ENCODE measurements at places on chromosomes 16 and 17. TPM values are rescaled to one million over a fixed set of nuclear protein-coding genes. Genes with fewer than 3 reads are reported as not detected.

The DHX58 gene
- total RNA-seq: 0.42 TPM

The SCPEP1 gene
- 46.9 TPM for total RNA-seq

The MEFV gene
- total RNA-seq: not detected

The RNF157 gene
- total RNA-seq: 17.8 TPM

The TBC1D3B gene
- total RNA-seq: 37.3 TPM

The WFDC1 gene
- 0.93 TPM for total RNA-seq

The SLC47A2 gene
- total RNA-seq: not detected

The PRAC2 gene
- total RNA-seq: not detected

The CORO1A gene
- 75.2 TPM for total RNA-seq

The SLC47A1 gene
- total RNA-seq: not detected

The TBCD gene
- total RNA-seq: 118 TPM

DNA sequence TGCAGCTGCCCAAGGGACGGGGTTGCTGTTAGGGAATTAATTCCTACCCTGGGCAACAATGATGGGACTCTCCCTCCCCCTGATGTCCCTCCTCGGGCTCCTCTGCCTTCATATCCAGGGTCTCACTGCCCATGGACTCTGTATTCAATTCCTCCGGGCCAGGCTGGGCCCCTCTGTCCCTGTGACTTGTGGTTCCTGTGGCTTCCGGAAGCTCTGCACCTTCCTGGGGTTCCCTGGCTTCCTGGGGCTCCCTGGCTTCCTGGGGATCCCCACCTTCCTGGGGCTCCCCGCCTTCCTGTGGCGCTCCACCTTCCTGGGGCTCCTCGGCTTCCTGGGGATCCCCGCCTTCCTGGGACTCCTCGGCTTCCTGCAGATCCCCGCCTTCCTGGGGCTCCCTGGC is 35.2 kb downstream of the SRL start:
- DNase-seq: no peak
- H3K36me3 ChIP-seq: no peaks in the 10 kb centered on the region
- no peak overlapping the region for H3K27ac ChIP-seq
- peaks cover 2% of the 10 kb centered on the region for H3K27me3 ChIP-seq

- peak overlapping the region; percentile 4 for H3K27ac ChIP-seq
- H3K36me3 ChIP-seq: no peaks in the 10 kb centered on the region
- H3K4me3 ChIP-seq: no peak overlapping the region
- no peak for DNase-seq
- peaks cover 15% of the 10 kb centered on the region for H3K27me3 ChIP-seq
Observed at GRCh38 chr17:79915850-79916430, 76.7 kb upstream of the CBX4 start.

DNA sequence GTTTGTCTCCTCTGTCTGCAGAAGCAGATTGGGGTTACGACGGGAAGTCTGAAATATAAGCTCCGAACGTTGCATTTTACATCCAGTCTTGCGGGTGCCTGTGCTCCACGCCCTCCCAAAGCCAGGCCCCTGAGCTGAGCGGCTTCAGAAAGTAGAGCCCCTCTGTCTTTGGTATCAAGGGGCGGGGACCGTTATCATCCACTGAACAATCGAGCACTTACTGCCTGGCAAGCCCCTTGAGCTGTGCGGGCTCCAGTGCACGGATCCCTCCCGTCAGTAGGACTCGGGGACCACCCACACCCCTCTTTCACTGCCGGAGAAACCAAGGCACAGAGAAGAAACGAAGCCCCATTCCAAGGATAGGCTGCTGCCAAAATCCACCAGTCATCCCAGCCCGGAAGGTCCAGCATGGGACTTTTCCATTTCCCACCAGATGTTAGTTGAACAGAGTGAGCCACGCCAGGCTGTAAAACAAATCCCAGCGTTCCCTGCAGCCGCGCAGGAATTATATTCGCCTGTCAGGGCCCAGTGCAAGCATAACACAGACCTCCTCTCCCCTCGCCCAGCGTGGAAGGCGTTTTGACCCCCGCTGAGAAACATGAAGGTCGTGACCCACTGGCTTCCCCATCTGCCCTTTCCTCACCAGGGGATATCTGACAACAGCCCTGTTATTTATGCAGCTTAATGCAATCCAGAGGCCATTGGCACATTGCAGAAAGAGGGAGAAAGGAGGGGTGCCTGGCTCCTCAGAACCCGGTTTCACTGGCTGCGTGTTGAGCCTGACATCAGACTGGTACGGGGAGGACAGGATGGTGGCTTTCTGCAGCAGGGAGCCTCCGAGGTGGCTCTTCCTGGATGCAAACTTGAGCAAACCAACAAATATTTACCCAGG is 212.2 kb upstream of the FOXF1 start:
- H3K4me3 ChIP-seq: peak overlapping the region; percentile 64
- H3K36me3 ChIP-seq: no peaks in the 10 kb centered on the region
- DNase-seq: no peak
- peaks cover 10% of the 10 kb centered on the region for H3K27me3 ChIP-seq

- H3K4me1 ChIP-seq: no peaks in the 10 kb centered on the region
- no peak for DNase-seq
- no peak overlapping the region for H3K27ac ChIP-seq
- no peak overlapping the region for H3K4me3 ChIP-seq
Observed at GRCh38 chr17:13490906-13491482, 110.7 kb downstream of the HS3ST3A1 start.

- peak overlapping the region; percentile 96 for H3K4me3 ChIP-seq
- peak overlapping the region; percentile 83 for H3K27ac ChIP-seq
- peaks cover 3% of the 10 kb centered on the region for H3K36me3 ChIP-seq
- peaks cover 13% of the 10 kb centered on the region for H3K4me1 ChIP-seq
- DNase-seq: no peak
Observed at GRCh38 chr17:28895794-28896447, 1.6 kb downstream of the FLOT2 start.

- H3K27ac ChIP-seq: peak overlapping the region; percentile 78
- peaks cover 3% of the 10 kb centered on the region for H3K36me3 ChIP-seq
- peaks cover 28% of the 10 kb centered on the region for H3K4me1 ChIP-seq
Observed at GRCh38 chr17:32485261-32486110, 1.3 kb upstream of the CDK5R1 start.

DNA sequence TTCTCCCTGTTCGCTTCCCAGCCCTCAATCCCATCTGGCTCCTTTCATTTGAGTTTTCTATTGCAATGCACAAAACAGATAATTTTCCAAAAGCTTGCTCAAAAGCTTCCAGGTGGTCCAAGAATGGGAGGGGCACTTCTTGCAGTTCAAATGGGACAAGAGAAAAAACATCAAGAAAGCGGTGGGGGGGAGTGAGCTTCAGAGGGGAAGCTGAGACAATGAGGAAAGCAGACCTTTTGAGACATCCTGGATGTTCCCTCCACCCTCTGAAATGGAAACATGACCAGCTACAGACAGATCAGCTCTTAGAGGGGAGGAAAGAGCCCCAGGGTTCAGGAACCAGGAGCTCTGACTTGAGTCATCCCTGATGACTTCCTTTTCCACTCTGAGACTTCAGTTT is 368.2 kb downstream of the SLC39A11 start:
- no peak for DNase-seq
- peaks cover 8% of the 10 kb centered on the region for H3K27me3 ChIP-seq
- H3K4me1 ChIP-seq: peaks cover 25% of the 10 kb centered on the region
- H3K36me3 ChIP-seq: no peaks in the 10 kb centered on the region
- no peak overlapping the region for H3K4me3 ChIP-seq

GRCh38 chr16:48367441-48368049 is 17.7 kb downstream of the SIAH1 start:
- no peaks in the 10 kb centered on the region for H3K36me3 ChIP-seq
- no peak overlapping the region for H3K4me3 ChIP-seq

- DNase-seq: no peak
- no peak overlapping the region for H3K27ac ChIP-seq
- no peaks in the 10 kb centered on the region for H3K4me1 ChIP-seq
- H3K27me3 ChIP-seq: peaks cover 2% of the 10 kb centered on the region
- no peaks in the 10 kb centered on the region for H3K36me3 ChIP-seq
Observed at GRCh38 chr17:8909586-8910270, 42.3 kb upstream of the PIK3R6 start.

GRCh38 chr16:17921357-17921978 is 415.1 kb downstream of the NPIPA8 start:
- no peak overlapping the region for H3K4me3 ChIP-seq
- H3K27me3 ChIP-seq: no peaks in the 10 kb centered on the region
- DNase-seq: peak; percentile 55
- peak overlapping the region; percentile 14 for H3K27ac ChIP-seq
- no peaks in the 10 kb centered on the region for H3K36me3 ChIP-seq

GRCh38 chr17:63162406-63163157 is 196.5 kb downstream of the TANC2 start:
- no peaks in the 10 kb centered on the region for H3K36me3 ChIP-seq
- H3K4me3 ChIP-seq: no peak overlapping the region
- H3K4me1 ChIP-seq: no peaks in the 10 kb centered on the region
- no peak overlapping the region for H3K27ac ChIP-seq
- DNase-seq: no peak

DNA sequence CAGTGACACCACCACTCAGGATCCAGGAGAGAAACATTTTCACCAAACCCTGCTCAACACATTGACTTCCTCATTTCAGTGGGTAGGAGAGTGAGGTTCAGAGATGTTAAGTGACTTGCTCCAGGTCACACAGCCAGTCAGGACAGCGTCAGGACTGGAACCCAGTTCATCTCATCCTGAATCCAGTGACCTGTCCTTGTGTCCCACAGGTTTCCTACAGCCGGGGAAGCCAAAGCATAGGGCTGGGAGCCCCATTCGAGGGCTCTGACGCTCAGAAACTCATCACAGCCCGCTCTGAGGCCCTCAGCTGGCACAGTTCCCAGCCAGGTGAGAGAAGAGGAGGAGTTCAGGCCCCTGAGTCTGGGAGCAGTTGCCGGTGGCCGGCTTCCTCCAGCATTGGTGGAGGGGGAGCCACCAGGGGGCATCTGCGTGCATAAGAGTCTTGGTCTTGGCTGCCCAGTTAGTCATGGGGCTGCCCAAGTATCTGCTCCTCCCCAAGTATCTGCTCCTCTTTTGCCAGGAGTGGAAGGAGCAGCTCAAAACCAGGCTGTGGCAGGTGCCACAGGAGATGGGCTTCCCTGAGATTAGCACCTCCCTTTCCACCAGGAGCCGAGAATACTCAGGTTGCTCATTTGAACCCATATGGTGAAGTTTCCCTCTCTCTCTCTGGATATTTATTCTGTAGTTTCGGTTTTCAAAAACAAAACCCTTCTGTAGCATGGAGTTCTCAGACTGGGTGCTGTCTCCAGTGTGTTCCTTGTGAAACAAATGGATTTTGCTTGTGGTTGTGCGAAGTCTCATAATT is 56.0 kb downstream of the TNFRSF13B start:
- no peaks in the 10 kb centered on the region for H3K4me1 ChIP-seq
- no peak overlapping the region for H3K27ac ChIP-seq
- H3K36me3 ChIP-seq: no peaks in the 10 kb centered on the region
- no peaks in the 10 kb centered on the region for H3K27me3 ChIP-seq
- DNase-seq: peak; percentile 70
- H3K4me3 ChIP-seq: no peak overlapping the region

- peak overlapping the region; percentile 97 for H3K4me3 ChIP-seq
- H3K36me3 ChIP-seq: no peaks in the 10 kb centered on the region
- no peak for DNase-seq
- peaks cover 11% of the 10 kb centered on the region for H3K27me3 ChIP-seq
- H3K4me1 ChIP-seq: peaks cover 21% of the 10 kb centered on the region
Observed at GRCh38 chr17:28948873-28949184, 2.5 kb downstream of the PHF12 start.

GRCh38 chr17:69460963-69461922 is 46.7 kb downstream of the MAP2K6 start:
- peaks cover 3% of the 10 kb centered on the region for H3K4me1 ChIP-seq
- H3K27ac ChIP-seq: no peak overlapping the region
- H3K4me3 ChIP-seq: no peak overlapping the region
- no peaks in the 10 kb centered on the region for H3K27me3 ChIP-seq

DNA sequence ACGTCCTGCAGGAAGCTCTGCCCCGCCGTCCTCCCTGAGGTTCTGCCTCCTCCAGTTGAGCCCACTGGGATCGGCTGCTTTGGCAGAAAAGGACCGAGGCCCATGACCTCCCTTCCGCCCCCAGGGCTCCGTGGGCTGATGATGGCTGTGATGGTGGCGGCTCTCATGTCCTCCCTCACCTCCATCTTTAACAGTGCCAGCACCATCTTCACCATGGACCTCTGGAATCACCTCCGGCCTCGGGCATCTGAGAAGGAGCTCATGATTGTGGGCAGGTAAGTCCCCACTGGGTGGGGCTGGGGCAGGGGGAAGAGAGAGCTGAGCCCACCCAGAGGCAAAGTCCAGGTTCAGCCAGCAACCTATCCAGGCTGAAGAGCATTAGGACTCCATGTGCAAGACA is 61.1 kb downstream of the SLC5A11 start:
- no peak overlapping the region for H3K27ac ChIP-seq
- no peaks in the 10 kb centered on the region for H3K36me3 ChIP-seq
- DNase-seq: no peak
- H3K4me1 ChIP-seq: no peaks in the 10 kb centered on the region

DNA sequence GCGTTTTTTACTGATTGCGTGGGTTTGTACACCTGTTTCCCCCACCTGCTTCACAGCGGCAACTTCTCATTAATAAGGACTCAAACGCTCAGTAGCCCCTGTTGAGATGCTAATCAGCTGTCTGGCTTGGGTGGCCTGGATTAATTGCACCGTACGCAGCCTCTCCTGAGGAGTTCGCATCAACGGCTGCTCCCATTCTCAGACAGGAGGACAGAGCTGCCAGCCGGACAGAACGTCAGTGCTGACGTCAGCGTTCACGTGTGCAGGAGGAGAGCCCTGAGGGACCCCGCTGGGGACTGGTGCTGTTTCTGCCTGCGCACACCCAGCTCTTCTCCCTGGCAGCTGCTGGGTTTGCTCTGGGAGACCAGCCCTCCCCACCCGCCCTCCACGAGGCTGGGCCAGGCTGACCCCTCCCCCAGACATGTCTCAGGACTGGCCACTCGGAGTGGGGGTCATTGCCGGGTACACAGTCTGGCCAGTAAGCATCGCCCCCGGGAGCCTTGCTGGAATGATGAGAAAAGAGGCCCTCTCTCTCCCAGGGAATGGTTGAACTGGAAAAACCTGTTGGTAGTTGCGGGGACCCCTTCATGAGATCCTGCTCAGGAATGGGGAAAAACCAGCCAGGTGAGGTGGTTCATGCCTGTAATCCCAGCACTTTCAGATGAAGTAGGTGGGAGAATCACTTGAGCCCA is 5.7 kb upstream of the BANP start:
- H3K4me3 ChIP-seq: no peak overlapping the region
- H3K36me3 ChIP-seq: no peaks in the 10 kb centered on the region
- DNase-seq: peak; percentile 56
- H3K27me3 ChIP-seq: peaks cover 2% of the 10 kb centered on the region
- H3K27ac ChIP-seq: peak overlapping the region; percentile 52
- H3K4me1 ChIP-seq: peaks cover 8% of the 10 kb centered on the region

Measured in glutamatergic neuron (in vitro differentiated cells).